ENCODE measurements at places on chromosomes 11 and 22. TPM values are rescaled to one million over a fixed set of nuclear protein-coding genes. Genes with fewer than 3 reads are reported as not detected.

- H3K4me1 ChIP-seq, result peaks cover 25% of the 10 kb centered on the region
- no peaks in the 10 kb centered on the region for H3K27me3 ChIP-seq
- DNase-seq, result no peak
- peak overlapping the region; percentile 54 for H3K27ac ChIP-seq
These were observed 585 bp downstream of the NF2 start for GRCh38 chr22:29604076-29604360.

The USP47 gene
- 59.4 TPM for total RNA-seq

The MMP8 gene
- not detected for total RNA-seq

DNA sequence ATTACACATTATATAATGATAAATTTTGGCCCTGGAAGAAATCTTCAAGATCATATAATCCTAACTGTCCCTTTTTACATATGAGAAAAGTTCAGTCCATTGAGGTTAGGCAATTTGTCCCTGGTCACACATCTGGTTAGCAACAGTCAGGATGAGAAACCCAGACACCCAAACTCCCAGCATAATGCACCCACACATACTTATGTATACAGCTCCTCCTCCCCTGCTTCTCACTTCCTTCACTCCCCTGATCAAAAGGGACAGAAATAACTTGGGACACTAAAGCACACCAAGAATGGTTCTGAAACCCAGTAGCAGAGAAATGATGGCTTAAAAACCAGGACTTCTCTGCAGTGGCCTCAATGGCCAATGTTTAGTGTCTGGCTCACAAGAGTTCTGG is 11.1 kb downstream of the NUMA1 start:
- no peaks in the 10 kb centered on the region for H3K27me3 ChIP-seq
- peak overlapping the region; percentile 15 for H3K27ac ChIP-seq
- DNase-seq, result no peak
- H3K4me1 ChIP-seq, result peaks cover 43% of the 10 kb centered on the region
- H3K36me3 ChIP-seq, result peaks cover 3% of the 10 kb centered on the region

The SERPIND1 gene
- not detected for total RNA-seq

DNA sequence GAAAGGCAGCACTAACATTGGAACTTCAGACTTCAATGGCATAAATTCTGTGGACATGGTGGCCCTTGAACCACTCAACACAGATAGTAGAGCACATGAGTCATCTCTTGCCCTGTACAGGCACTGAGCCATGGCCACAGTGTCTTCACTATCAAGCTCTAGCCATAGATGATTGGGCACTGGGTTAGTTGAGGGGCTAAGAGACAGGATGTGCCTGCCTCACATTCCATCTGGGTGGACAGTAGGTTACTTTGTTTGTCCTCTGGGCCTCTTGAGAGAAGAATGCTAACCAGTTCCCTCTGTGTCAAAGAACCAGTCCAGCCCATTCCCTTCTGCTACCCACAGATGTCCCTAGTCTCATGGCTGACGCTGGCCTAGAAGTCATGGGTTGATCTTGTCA is 39.8 kb downstream of the OR6Q1 start:
- H3K4me3 ChIP-seq, result no peak overlapping the region
- H3K27me3 ChIP-seq, result peaks cover 6% of the 10 kb centered on the region
- H3K27ac ChIP-seq, result no peak overlapping the region

GRCh38 chr11:127590314-127590713 is 589.7 kb upstream of the KIRREL3 start:
- no peak overlapping the region for H3K4me3 ChIP-seq
- H3K4me1 ChIP-seq, result no peaks in the 10 kb centered on the region
- no peaks in the 10 kb centered on the region for H3K36me3 ChIP-seq
- no peak for DNase-seq
- H3K27me3 ChIP-seq, result peaks cover 3% of the 10 kb centered on the region

The F2 gene
- not detected for total RNA-seq

DNA sequence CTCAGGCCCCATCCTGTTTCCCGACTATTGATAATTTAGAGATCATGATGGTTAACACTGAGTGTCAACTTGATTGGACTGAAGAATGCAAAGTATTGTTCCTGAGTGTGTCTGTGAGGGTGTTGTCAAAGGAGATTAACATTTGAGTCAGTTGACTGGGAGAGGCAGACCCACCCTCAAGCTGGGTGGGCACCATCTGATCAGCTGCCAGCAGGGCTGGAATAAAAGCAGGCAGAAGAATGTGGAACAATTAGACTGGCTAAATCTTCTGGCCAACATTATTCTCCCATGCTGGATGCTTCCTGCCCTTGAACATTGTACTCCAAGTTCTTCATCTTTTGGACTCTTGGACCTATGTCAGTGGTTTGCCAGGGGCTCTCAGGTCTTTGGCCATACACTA is 1170.0 kb upstream of the CNTN5 start:
- peak; percentile 1 for DNase-seq
- H3K27ac ChIP-seq, result peak overlapping the region; percentile 83
- no peaks in the 10 kb centered on the region for H3K36me3 ChIP-seq
- peaks cover 8% of the 10 kb centered on the region for H3K4me1 ChIP-seq
- H3K27me3 ChIP-seq, result peaks cover 44% of the 10 kb centered on the region

DNA sequence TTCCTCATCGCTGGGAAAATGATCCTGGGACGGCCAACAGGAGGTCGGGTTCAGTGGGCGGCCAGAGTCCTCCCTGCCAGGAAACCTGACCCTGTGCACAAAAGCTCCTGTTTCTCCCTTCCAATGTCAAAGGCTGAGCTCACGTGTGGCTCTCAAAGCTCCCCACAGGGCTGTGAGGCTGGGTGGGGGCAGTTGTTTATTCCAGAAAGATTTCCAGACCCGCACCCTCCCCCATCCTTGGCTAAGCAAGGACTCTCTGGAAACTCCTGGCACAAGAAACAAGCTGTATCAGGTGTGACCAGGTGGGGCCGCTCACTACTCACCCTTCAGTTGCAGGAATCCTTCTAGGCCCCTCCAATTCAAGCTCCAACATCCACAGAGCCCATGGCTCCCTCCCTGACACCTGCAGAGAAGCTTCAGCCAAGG is 131.9 kb downstream of the SHANK2 start:
- H3K36me3 ChIP-seq, result peaks cover 5% of the 10 kb centered on the region
- peaks cover 12% of the 10 kb centered on the region for H3K27me3 ChIP-seq
- H3K27ac ChIP-seq, result peak overlapping the region; percentile 50

The MOGAT2 gene
- total RNA-seq, result not detected

The OR52I1 gene
- total RNA-seq, result not detected

The PHOX2A gene
- total RNA-seq, result 5.6 TPM

The PNPLA5 gene
- total RNA-seq, result not detected

DNA sequence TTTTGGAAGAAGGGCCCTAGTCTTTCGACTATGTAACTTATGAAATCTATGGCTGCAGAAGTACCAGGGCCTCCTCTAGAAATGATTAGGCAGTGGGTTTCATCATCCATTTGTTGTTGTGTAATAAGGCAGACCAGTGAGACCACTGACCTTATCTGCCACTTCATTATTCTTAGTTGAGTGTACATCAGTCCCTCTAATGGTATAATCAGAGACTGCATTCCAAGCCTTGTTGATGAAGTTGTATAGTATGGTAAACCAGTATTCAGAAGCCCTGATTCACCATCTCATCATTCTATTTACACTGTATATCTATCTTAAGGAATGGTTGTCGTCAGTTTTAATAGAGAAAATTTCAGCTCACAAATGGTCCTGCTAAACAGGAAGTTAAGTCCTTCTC is 32.2 kb upstream of the GRIA4 start:
- H3K27ac ChIP-seq, result no peak overlapping the region
- no peak overlapping the region for H3K4me3 ChIP-seq
- no peaks in the 10 kb centered on the region for H3K4me1 ChIP-seq
- no peak for DNase-seq

DNA sequence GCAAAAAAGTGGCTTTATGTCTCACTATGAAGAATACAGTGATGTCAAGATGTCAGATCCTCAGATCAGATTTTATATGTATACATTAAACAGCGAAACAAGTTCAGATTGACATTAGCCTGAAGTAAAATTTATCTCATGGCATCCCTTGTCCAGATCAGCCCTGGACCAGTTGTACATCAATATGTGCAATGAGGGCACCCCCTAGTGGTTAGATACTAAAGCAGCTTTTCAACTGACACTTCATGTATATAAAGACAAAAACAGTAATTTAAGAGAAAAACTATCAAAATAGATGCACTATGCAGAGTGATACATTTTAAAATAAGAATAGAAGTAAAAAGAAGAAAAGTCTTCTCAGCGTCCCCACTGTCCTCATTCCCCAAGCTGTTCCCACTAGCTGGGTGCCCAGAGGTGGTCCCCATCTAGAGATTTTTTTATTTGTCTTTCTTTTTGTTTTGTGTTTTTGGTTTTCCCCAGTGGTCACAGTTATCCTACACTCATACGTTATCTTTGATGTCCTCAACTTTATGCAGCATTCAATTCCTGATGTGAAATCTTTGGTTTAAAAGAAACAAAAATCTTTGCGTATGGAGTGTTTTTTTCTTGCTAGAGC is 2193.4 kb upstream of the RAG2 start:
- no peak overlapping the region for H3K4me3 ChIP-seq
- no peak overlapping the region for H3K27ac ChIP-seq
- H3K4me1 ChIP-seq, result peaks cover 8% of the 10 kb centered on the region

The RIBC2 gene
- 8.7 TPM for total RNA-seq

GRCh38 chr11:56491270-56491669 is at the start of gene OR5M8:
OR5M8 (minus strand) TSS chr11:56491370; CDS start chr11:56491370, 0 bp downstream.
- no peak within 1 kb of the TSS for H3K4me3 ChIP-seq
- H3K27ac ChIP-seq, result no peak within 1 kb of the TSS
- no peaks in the 10 kb centered on the region for H3K36me3 ChIP-seq
- DNase-seq, result no peak
- H3K27me3 ChIP-seq, result peaks cover 2% of the 10 kb centered on the region
- no peaks in the 10 kb centered on the region for H3K4me1 ChIP-seq

DNA sequence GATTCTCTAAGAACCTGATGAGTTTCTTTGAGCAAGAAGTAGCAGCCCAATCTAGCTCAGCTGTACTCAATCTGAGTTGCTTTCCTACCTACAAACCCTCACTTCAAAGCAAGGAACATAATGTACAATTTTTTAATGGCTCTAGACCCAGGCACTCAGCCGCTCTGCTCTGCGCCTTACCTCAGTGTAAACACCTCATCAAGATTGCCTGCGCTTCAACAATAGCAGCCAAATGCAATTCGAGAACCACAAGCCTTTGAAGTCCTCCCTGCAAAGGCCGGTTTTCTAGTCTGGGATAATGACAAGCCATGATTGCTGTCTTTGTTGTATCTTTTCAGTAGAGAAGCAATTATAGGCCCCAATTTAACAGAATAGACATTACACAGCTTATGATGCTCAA is 38.0 kb downstream of the JHY start:
- no peaks in the 10 kb centered on the region for H3K36me3 ChIP-seq
- DNase-seq, result no peak
- peaks cover 5% of the 10 kb centered on the region for H3K27me3 ChIP-seq

DNA sequence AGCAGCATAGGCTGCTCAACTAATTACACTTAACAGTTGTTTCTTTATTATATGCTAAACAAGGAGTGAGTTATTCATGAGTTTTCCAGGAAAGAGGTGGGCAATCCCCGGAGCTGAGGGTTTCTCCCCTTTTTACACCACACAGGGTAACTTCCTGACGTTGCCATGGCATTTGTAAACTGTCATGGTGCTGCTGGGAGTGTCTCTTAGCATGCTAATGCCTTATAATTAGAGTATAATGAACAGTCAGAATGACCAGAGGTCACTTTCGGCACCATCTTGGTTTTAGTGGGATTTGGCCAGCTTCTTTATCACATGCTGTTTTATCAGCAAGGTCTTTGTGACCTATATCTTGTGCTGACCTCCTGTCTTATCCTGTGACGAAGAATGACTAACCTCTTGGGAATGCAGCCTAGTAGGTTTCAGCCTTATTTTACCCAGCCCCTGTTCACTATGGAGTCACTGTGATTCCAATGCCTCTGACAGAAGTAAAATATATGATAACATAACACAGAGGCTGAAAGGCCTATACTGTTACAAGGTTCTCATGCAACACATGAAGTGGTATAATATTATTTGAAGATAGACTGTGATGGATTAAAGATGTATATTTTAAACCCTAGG is 41.3 kb upstream of the RDX start:
- H3K27me3 ChIP-seq, result no peaks in the 10 kb centered on the region
- no peak for DNase-seq
- H3K4me3 ChIP-seq, result no peak overlapping the region
- H3K36me3 ChIP-seq, result peaks cover 3% of the 10 kb centered on the region
- H3K27ac ChIP-seq, result peak overlapping the region; percentile 12
- peaks cover 14% of the 10 kb centered on the region for H3K4me1 ChIP-seq

DNA sequence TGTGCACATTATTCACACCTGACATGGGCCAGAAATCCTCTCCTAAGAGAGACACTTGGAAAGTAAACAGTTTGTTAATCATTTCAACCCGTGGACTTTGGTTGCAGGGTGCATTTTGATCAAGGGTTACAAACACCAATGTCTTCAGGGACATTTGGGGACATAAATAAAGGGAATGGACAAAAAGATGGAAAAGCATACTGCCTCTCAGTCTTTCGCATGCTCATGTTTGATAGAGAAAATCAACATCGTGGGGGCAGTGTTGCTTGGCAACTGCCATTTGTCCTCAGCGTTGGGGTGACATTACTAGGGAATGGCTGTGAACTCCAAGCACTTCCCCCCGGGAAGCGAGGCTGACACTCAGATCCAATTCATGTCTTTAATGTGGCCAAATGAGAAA is 114.7 kb upstream of the OR4B1 start:
- no peak overlapping the region for H3K4me3 ChIP-seq
- H3K36me3 ChIP-seq, result no peaks in the 10 kb centered on the region
- peaks cover 57% of the 10 kb centered on the region for H3K4me1 ChIP-seq
- no peak for DNase-seq

GRCh38 chr22:45262931-45263462 is 21.8 kb upstream of the UPK3A start:
- peaks cover 14% of the 10 kb centered on the region for H3K4me1 ChIP-seq
- no peak overlapping the region for H3K27ac ChIP-seq
- no peak overlapping the region for H3K4me3 ChIP-seq
- H3K27me3 ChIP-seq, result no peaks in the 10 kb centered on the region
- H3K36me3 ChIP-seq, result no peaks in the 10 kb centered on the region
- no peak for DNase-seq

DNA sequence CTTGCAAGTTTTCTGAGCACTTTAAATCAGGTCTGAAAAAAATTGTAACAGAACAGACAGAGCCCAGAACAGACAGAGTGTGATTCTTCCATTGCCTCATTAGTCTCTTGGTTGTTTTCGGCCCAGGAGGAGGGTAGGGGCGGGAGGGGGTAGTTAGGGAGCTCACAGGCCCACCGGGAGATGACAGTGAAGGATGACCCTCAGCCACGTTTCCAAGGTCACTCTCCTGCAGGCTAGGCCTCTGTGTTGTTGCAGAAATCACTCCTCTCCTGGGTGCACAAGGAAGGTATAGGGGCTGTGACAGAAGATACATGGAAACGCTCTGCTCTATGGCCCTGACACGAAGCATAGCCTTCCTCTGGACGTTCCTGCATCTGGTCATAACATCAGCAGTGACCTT is 69.3 kb downstream of the ABTB2 start:
- no peak for DNase-seq
- H3K27ac ChIP-seq, result no peak overlapping the region
- H3K4me3 ChIP-seq, result no peak overlapping the region

All from neural crest cell (in vitro differentiated cells).